GM04503 (cell line): ENCODE measurements at places on chromosomes 16 and 17.

- DNase-seq: no peak
Measured at GRCh38 chr17:59381716-59382570, 50.5 kb downstream of the YPEL2 start.

DNA sequence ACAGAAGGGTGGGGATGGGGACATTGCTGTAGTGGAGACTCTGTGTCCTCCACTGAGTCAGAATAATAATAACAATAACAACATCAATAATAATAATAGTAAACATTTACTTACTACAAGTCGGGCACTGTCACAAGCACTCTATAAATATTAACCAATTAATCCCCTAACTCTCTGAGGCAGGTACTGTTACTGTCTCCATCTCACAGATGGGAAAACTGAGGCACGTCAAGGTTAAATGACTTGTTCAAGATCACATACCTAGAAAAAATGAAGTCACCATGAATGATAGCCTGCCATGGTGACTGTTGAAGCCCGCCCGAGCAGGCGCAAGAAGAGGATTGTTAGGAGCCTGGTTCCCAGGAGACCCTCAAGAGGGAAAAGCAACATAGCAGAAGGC, 10.2 kb downstream of the PRR29 start:
- no peak for DNase-seq

DNA sequence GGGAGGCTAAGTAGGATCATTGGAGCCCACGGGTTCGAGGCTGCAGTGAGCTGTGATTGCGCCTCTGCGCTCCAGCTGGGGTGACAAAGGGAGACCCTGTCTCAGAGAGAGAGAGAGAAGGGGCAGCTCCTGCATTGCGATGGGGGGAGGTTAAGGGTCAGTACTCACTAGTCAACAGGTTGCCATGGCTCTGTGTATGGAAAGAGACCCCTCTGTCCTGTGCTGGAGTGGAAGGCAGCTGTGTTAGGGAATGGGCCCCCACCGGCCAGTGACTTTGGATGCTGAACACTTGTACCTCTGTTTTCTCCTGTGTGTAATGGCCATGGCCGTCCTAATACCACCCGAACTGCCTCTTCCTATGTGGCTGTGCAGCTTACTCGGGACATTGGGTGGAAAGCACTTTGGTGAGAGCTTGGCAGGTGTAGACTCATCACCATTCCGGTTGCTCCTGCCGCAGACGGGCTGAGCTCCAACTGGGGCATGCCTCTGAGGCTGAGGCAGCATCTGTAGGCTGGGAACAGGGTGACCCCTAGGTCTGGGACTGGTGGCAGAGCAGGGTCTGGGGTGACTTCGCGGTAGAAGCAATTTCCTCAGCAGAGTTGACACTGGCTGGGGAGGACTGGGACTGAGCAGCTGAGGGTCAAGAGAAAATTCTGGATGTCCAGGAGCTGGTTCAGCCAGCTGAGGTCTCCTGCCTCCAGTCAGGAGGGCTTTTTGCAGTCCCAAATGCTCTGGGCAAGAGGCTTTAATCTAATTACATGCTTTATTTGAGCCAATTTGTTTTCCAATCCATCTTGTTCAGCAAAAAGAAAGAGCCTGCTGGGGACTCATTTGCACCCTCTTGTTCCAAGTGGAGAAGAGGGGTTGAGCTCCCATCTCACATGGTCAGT, 184.5 kb downstream of the NTN1 start:
- no peak for DNase-seq

DNA sequence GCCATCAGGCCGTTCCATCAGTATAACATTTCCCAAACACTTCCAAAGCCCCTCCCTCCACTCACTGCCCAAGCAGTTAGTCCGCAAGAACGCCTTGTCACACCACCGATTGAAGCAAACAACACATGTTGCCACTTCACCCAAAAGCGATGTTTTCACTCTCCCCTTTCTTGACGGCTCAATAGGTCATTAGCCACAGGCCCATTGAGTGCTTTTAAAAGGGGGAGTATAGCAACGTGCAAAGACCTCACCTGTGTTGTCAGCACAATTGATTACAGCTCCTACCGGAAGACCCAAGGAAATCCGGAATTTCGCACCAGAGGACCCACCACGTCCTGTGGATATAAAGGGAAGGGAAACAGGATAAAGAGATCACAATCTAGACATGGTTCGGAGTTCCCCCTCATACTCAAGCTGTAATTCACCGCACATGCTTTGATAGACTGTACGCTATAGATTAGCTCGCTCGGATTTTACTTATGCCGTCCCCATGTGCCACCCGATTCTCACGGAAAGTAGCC, 690 bp downstream of the RPL23 start:
- no peak for DNase-seq

DNA sequence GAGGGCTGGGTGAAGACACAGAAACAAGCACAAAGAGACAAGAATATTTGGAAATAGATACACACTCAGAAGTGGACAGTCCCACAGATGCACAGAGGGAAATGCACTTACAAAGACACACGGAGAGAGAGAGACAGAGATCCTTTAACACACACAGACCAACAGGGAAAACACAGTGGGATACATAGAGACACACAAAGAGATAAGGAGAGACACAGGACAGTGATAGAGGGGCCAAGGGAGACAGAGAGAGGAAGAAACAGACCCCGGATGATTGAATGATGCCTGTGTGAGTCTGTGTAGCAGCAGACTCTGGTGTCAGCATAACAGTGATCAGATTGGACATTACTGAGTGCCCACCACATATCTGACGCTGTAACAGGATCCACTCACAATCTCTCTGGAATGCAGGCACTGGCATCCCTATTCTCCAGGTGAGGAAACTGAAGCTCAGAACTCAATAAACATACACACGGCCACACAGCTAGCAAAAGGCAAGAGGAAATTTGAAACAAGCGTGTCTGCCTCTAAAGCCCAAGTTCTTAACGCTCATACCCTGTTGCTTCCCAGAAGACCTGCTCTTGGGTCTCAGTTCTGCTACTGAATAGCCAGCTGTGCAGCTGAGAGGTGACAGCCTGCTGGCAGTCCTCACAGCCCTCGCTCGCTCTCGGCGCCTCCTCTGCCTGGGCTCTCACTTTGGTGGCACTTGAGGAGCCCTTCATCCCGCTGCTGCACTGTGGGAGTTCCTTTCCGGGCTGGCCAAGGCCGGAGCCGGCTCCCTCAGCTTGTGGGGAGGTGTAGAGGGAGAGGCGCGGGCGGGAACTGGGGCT, 186.3 kb upstream of the NLRP1 start:
- DNase-seq: no peak

- DNase-seq: no peak
Measured at GRCh38 chr17:69480245-69480644, 65.7 kb downstream of the MAP2K6 start.

DNA sequence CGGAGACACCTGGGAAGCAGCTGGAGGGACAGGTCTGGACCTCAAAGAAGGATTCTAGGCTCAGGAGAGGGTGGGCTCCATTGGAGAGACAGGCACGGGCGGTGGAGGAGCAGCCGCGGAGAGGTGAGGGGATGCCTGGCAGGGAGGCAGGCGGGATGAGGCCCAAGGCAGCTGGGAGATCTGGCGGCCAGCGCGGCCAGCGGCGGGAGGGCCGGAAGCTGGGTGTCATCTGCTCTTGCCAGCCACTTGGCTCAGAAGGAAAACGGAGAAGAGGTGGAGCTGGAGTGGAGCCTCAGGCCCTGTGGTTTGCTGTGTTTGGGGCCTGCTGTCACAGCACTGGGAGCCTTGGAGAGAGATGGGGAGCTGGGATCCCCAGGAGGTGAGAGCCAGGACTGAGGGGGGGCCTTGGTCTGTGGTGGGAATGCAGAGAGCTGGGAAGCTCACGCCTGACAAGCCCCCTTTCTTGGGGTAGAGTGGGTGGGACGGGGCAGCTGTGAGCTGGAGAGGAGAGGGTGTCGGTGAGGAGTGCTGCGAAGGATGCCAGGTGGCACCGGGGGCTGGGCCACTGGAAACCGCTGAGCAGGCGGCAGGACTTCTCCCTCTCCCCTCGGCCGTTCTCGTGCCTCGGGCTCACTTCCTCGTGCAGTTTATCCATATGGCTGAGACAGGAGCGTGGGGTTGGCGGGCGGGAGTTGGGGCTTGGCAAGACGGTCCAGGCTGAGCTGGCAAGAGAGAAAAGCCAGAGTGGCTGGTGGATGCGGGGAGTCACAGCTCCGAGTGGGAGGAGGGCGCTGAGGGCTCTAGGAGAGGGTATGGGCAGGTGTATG, 8.0 kb downstream of the TBC1D24 start:
- DNase-seq: no peak

GRCh38 chr17:31417051-31417792, 25.7 kb downstream of the RAB11FIP4 start:
- no peak for DNase-seq

DNA sequence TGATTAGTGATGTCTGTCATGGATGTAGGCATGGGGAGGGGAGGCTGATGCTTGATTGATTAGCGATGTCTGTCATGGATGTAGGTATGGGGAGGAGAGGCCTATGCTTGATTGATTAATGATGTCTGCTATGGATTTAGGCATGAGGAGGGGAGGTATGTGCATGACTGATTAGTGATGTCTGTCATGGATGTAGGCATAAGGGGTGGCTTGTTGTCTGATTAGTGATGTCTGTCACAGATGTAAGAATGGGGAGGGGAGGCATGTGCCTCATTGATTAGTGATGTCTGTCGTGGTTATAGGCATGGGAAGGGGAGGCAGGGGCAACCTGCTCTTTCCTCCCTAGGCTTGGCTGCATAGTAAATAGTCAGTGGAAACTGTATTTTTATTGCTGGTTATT, 409.4 kb downstream of the HAPSTR1 start:
- DNase-seq: no peak

DNA sequence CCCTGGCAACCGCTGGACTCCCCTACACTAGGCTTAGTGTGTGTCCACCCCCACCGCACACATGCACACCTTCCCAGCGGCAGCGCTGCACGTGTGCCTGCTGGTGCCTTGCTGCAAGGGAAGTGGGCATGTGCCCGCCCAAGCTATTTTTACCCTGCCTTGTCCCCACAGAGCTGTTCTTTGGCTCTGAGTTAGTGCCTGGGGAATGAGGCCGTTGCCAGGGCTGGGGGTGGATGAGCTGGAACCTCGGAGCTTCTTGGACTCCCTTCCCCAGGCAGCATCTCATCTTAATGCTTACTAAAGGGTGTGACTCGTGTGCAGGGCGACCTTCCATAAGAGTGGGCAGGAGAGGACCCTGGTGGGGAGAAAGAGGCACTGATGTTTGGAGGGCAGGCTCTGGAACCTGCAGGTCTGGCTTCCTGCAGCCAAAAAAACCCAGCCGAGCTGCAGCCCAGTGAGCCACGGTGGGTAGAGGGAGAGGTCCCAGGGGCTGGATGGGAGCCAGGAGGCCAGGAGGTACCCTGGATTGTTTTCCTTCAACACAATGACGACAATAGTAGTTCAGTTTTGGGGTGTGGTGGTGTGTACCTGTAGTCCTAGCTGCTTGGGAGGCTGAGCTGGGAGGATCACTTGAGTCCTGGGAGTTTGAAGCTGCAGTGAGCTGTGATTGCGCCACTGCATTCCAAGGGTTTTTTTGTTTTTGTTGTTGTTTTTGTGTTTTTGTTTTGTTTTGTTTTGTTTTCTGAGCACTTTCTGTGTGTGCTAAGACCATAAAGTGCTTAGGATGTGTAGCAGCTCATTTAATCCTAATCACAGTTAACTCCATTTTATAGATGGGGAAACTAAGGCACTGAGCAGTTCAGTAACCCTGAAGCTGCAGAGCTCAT, 119.1 kb downstream of the RAB11FIP4 start:
- DNase-seq: no peak

DNA sequence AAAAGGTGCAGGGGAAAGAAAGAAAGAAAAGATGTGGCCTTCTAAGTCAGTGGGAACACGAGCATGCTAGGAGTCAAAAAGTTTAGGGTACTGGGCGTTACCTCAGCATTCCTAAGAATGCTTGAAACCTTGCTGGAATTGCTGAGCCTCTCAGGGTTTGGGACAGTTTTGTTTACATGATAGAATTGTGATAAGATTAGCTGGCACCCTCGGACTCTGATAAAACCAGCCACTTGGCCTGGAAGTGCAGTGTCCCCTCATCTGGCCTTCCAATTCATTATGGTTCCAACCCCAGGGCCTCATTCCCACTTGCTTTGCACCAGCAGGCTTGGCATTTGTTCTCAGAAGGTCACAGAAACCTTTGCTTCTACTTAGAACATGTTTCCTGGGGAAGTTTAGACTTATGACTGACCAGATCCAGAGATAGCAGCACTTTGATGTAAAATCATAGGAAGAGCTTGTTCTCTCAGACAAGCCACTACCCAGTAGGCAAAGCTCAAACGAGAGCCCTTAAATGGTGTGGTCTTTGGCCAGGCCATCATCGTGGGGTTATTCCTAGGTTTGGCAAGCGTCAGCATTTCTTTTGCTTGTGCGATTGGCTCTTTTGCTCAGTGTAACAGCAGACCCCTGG, 8.0 kb downstream of the SGF29 start:
- DNase-seq: no peak

GRCh38 chr17:5203178-5203907, 11.7 kb upstream of the ZNF594 start:
- no peak for DNase-seq

DNA sequence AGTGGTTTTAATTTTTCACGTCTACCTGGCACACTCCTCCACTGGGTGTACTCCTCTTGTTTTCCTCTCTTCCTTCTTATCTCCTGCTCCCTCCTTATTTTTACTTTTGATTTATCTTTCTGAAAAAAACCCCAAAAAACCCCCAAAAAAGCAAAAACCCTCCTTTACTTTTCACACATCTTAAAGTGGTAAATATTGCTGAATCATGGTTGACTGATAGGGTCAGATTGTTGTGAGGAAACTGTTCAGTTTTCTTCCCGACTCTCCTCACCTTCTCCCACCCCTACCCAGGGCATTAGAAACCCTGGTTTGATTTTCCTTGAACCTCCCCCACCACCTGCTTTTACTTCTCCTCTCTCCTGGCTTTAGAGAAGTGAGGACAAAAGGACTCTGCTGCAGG, 25.4 kb downstream of the ARHGAP44 start:
- DNase-seq: no peak

DNA sequence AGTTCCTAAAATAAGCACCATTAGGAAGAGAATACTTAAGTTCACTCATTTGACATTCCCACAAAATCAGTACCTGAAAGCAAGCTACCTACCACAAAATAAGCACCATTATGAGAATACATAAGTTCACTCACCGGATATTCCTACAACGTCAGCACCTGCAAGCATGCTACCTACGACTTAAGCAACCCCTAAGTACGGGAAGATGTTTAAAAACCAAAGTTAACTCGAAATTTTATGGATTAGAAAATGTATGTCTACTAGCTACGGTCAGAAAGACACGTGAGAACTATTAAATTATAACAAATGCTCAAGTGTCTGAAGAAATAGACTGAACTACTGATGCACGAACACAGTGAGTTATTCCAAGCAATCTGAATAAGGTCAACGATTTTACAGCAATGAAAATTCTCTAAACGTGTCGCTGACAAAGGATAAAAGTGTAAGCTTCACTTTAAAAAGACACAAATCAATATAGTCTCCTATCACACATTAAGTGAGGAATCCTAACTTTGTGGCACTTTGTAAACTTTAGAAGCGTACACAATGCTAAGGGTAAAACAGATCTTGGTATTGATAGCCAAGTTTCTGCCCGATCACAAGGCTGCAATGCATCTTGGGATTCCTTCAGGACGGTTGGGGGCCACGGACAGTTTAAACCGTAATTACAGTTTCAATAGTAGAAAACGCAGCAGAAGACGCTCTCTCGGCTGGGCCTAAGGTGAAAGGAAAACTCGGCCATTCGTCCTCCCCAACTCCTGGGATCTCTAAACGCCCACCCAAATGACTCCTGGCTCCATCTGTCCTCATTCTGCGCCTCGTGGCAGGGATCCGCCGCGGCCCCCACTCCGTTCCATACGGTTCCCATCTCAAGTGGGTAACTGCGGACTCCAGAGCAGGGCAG, 1.3 kb downstream of the GSPT1 start:
- no peak for DNase-seq

- DNase-seq: no peak
Measured at GRCh38 chr17:82029990-82030469, 1.4 kb upstream of the RAC3 start.
